ENCODE measurements at places on chromosomes 6 and 20.

- DNase-seq, result no peak
These were observed 2.2 kb upstream of the NINL start for GRCh38 chr20:25587536-25587935.

GRCh38 chr6:157223021-157223430 is 100.3 kb downstream of the TMEM242 start:
- peak; percentile 43 for DNase-seq

GRCh38 chr6:131317516-131317915 is 182.2 kb downstream of the AKAP7 start:
- DNase-seq, result no peak

- DNase-seq, result no peak
These were observed 608.7 kb downstream of the EYS start for GRCh38 chr6:65098349-65098748.

Data from stimulated activated naive CD8-positive, alpha-beta T cell treated with anti-CD3 and anti-CD28 coated beads, Interleukin-15, amount 100 ng/mL, for 72 hours (primary cell).